ENCODE measurements at places on chromosomes 2 and 18. TPM values are rescaled to one million over a fixed set of nuclear protein-coding genes. Genes with fewer than 3 reads are reported as not detected.

Gene ZNF512
- 36.6 TPM for polyA plus RNA-seq

Gene FEV
- polyA plus RNA-seq = not detected

Gene SLC16A14
- 1.9 TPM for polyA plus RNA-seq

Gene DES
- polyA plus RNA-seq = 3.8 TPM

Gene PROKR1
- not detected for polyA plus RNA-seq

Measured in fibroblast of lung (primary cell).